Cerebellar nuclear complex (tissue), 1 donor: ENCODE measurements at places on chromosomes 13 and 19.

DNA sequence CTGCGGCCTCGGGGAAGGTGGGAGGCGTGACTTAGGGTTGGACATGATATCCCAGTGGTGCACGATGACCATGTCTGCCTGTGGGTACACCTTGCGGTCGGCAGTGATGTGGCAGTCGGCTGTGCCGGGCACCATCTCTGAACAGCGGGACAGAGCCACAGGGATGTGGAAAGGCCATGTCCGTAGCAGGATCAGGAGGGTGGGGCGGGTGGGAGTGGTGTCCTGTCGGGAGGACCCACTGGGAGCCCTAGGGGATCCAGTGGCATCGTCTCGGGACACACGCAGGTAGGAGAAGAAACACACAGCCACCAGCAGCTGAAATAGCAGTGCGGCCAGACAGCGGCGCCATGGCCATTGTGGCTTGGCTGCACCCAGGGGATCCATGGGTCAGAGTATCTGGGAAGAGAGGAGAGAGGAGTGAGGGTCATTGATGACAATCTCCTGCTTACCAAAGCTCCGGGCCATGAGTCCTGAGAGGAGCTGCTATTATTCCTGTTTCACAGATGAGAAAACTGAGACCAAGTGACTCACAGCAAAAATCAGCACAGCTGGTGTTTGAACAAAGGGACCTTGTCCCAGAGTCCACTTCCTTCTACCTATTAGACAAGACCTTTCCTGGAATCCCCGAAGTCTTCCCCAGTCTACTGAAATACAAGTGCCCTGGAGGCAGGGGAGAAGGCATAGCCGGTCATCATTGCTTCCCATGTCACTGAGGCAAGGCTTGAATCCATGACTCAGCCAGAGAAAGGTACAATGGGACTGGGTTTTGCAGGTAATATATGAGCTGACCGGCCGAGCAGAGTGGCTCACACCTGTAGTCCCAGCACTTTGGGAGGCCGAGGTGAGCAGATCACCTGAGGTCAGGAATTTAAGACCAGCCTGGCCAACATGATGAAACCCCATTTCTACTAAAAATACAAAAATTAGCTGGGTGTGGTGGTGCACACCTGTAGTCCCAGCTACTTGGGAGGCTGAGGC, 5.2 kb upstream of the FUT6 start:
- DNase-seq = no peak

GRCh38 chr13:51858433-51859247, 3.1 kb upstream of the CCDC70 start:
- no peak for DNase-seq

DNA sequence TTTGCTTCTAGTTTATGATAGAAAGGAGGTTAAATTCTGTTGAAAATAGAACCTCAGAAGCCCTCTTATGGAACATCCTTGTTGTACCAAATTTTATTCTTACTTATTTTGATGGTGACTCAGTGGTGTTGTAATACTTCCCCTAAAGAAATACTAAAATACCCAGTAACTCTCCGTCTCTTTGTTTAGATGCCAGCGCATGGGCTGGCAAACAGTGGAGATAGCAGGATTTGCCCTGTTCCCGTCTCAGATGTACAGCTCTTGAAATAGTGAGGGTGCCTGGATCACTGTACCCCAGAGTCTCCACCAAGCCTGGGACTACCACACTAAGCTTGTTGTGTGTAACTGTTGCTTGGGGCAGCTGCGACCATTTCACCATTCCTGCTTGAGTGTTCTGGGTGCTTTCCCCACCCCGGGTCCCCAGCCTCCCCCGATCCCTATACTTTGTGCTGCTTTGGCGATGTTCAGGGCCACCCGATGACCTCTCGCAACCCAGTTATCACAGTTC, 67.0 kb upstream of the TEX29 start:
- no peak for DNase-seq

GRCh38 chr19:35002037-35002535, 2.0 kb downstream of the GRAMD1A start:
- DNase-seq = no peak

- DNase-seq = no peak
Measured at GRCh38 chr13:73040968-73041596, 17.7 kb upstream of the KLF5 start.

- DNase-seq = peak; percentile 78
Measured at GRCh38 chr19:38004521-38005223, 97.7 kb downstream of the SIPA1L3 start.

GRCh38 chr13:98571955-98572662, 4.8 kb downstream of the STK24 start:
- DNase-seq = no peak

DNA sequence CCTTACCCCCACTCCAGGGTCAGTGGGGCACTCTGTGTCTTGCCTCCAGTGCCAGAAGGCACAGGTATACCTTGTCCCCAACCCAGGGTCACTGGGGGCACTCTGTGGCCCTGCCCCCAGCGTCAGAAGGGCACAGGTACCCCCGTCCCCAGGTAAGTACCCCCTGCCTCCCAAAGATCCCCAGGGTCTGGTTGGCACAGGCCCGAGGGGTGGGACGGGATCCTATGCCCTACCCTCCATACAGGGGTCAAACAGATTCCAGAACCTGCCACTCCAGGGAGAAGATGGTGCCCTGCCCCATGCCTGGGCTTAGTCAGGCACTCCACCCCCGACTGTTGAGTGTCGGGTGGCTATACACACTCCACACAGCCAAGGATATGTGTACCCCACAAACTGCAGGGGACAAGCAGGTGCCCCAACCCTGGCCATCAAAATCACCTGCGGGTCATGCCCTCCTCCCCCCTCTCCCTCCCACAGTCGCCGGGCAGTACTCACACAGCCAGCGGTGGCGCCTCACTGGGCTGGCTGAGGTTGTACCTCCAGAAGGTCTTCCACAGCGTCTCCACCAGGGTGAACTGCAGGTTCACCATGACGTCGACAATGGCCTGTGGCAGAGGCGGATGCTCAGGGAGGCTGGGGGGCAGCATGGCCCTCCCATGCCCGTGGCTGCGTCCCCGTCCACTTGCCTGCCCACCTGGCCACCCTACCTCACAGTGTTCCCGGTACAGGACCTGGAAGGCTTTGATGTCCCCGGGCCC, 13.8 kb downstream of the DCAF15 start:
- DNase-seq = no peak

GRCh38 chr13:103192511-103193135, 126.4 kb upstream of the SLC10A2 start:
- DNase-seq = no peak

- DNase-seq = no peak
Measured at GRCh38 chr19:1914826-1915341, 9.7 kb downstream of the ADAT3 start.

- DNase-seq = no peak
Measured at GRCh38 chr13:91166714-91167511, 180.6 kb upstream of the MIR17HG start.

DNA sequence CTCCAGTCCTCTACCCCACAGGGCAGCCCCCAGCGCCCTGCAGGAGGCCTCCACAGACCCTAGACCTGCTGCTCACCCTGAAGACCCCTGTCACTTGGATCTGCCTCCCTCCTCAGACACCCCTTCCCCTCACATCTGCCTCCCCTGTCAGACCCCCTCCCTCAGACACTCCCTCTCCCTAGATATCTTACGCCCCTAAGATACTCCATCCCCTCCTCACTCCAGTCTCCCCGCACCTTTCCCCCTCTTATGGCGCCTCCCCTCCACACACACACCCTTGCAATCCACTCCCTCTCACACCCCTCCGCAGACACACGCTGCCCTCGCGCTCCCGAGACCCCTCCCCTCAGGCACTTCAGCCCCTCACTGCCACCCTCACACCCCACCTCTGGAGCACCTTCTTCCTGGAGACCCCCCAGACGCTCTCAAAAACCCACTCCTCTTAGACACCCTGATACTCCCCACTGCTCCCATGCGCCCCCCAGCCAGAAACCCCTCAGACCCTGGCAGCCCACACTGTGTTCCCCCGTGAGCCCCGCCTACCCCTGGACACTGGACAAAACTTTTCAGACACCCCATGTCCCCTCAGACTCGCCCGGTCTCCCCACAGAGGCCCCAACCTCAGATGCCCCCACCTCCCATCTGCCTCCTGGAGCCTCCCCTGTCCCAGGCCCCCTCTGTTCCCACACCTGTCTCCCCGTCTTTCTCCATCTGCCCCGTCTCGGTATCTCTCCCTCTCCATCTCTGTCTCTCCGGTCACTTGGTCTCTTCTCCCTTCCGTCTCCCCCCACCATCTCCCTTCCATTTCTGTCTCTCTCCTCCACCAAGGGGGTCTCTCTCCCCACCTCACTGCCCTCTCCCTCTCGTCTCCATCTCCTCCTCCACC, 14.5 kb downstream of the ERFL start:
- no peak for DNase-seq

DNA sequence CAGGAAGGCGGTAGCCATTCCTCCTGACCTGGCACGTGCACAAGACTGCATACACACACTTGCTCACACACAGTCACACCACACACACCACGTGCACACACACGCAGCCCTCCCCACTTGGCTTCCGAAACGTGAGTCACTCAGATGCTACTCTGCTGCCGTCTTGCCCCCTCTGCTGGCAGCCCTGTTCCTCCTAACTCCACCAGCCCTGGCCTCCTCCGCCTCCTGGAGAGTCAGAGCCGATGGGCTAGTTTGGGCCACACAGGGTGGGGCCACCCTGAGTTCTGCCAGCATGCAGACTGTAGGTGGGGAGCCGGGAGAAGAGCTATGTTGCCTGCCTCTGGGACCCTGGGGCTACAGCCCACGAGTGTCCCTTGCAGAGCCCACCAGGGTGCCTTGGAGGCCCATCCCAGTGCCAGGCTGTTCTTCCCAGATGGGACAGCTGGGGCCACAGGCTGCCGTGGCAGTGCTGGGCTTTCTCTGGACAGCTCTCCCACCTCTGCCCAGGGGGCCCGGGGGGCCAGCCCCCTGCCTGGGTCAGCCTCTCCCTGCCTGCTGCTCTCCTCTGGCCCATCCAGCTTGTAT, 12.1 kb downstream of the PIN1 start:
- no peak for DNase-seq

- no peak for DNase-seq
Measured at GRCh38 chr19:49931293-49932040, 2.2 kb upstream of the NUP62 start.

DNA sequence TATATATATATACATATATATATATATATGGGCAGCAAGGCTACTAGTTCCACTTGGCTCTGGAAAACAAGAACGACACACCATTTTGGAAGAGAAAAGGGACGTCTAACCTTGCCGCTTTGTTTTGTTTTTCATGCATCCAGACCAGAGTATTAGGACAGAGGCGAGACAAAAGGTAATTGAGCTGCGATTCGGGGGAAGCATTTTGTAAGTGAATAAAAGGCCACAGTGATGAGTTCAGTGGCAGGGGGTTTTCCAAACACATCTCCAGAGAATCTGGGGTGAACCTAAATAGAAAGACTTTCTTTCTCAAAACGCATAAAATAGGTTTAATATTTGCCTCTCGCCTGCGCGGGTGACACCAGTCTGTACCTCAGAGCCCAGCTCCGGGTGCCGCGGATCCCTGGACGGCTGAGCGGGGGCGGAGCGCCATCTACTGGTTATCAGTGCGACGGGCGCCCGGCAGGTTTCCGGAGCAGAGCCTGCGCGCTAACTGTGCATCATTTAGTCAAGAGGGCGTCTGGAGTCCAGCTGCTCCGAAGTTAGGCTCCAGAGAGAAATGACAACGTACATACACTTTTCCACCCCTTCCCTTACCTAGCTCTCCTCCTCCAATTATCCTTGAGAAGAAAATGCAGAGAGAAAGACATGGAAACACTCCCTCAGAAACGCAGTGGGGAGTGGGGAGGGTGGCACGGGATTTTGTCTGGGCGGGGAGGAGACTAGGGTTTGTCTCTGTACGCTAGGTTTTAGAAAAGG, 262.3 kb downstream of the TBC1D4 start:
- DNase-seq = peak; percentile 6

- DNase-seq = no peak
Measured at GRCh38 chr13:87923753-87924152, 252.6 kb downstream of the SLITRK5 start.

DNA sequence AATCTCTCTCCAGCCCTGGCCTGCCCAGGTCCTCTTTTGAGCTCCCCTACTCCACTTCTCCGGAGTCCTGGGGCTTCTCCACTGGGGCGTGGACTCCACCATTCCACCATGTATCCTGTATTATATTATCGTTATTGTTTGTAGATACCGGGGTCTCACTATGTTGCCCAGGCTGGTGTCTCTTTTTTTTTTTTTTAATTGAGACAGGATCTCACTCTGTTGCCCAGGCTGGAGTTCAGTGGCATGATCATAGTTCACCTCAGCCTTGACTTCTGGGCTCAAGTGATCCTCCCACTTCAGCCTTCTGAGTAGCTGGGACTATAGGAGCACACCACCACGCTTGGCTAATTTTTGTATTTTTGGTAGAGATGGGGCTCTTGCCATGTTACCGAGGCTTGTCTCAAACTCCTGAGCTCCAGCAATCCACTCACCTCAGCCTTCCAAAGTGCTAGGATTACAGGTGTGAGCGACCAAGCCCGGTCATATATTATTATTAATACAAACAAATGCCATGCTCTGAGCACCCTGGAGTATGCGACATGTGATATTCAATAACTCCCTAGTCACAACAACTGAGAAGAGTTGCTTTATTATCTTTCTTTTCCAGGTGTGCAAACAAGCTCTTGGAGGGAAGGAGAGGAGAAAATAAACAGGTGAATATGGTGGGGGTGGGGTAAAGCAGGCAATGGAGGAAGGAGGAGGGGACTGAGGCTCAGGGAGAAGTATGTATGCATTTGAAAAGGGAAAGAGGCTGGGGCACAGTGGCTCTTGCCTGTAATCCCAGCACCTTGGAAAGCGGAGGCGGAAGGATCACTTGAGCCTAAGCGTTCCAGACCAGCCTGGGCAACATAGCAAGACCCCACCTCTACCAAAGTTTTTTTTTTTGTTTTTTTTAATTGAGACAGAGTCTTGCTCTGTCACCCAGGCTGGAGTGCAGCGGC, 2.8 kb upstream of the CERS4 start:
- no peak for DNase-seq

DNA sequence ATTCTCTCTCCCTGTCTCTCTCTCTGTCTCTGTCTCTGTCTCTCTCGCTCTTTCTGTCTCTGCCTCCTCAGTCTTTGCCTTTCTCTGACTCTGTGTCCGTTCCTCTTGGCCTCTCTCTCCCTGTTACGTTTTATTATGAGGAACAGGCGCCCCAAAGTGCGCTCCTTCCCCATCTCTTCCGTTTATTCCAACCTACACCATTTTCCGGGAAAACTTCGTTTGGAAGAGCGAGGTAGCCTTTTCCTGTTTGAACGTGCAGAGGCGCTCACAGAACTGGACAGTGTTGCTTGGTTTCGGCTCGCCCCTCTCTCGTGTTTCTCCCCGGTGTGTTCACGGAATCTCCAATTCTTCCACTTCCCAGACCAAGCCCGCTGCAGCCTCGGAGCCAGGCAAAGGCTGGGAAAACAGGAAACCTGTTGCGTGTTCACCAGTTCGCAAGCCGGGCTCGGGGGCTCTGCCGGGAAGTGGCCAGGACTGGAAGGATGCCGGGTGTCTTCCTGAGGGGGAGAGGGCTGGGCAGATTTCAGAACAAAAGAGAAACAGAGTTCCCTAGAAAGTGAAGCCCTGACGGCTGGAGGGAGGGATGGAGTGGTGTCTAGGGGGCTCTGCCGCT, 605 bp downstream of the TMEM255B start:
- no peak for DNase-seq
